ENCODE measurements at places on chromosomes 1 and 21. TPM values are rescaled to one million over a fixed set of nuclear protein-coding genes. Genes with fewer than 3 reads are reported as not detected.

KIAA1614 gene
- total RNA-seq, result 0.09 TPM

MINDY1 gene
- 15.6 TPM for total RNA-seq

MGST3 gene
- 27.2 TPM for total RNA-seq

LRRC42 gene
- total RNA-seq, result 8.9 TPM

MSH4 gene
- total RNA-seq, result 0.61 TPM

CFHR1 gene
- not detected for total RNA-seq

All from natural killer cell (primary cell).